ENCODE measurements at places on chromosomes 16 and 17.

DNA sequence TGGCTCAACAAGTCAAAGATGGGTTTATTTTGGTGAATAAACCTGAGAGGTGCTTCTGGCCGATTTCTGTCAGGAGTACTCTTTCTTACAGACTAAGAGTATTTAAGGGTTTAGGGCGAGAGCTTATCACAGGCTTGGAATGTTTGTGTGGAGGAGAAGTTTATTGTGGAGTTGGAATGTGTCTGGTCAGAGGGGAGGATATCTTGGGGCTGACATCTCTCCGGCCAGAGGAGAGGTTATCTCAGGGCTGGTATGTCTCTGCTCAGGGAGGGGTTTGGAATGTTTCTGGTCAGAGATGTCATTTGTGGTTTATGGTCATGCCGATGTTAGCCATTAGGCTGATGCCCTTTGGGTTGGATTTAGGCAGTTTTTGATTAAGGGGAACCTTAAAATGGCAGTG, 236.4 kb upstream of the EEF2KMT start:
- DNase-seq, result no peak

GRCh38 chr17:1711804-1712203, 1.6 kb upstream of the TLCD2 start:
- DNase-seq, result no peak

DNA sequence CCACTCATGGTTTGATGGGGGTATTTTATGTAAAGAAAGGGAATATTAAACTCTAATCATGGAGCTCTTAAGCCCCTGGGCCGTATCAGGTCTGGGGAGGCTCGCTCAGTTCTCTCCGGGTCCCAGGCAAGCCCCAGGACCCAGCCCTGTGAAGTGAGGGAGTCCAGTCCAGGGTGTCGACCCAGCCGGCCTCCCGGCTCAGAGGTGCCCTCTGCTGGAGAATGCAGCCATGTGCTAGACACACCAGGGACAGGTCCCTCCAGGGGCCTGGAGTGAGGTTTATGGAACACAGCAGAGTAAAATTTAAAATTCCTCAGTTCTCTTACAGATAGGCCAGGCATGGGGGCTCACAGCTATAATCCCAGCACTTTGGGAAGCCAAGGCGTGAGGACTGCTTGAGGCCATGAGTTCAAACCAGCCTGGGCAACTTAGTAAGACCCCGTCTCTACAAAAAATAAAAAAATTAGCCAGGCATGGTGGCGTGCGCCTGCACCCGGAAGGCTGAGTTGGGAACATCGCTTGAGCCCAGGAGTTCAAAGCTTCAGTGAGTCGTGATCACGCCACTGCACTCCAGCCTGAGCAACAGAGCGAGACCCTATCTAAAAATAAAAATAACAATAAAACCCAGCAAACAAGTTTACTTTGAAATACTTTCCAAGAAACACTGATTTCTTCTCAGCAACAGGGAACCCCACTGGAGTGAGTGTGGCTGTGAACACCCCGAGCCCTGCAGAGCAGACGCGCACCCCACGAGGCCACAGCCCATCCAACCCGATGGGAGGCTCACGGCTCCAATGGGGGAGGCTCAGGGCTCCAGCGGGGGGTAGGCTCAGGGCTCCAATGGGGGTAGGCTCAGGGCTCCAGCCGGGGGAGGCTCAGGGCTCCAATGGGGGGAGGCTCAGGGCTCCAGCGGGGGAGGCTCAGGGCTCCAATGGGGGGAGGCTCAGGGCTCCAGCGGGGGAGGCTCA, 72.2 kb downstream of the ZNF778 start:
- DNase-seq, result no peak

- no peak for DNase-seq
Measured at GRCh38 chr17:18213666-18214270, 11.7 kb upstream of the LLGL1 start.

- DNase-seq, result no peak
Measured at GRCh38 chr16:18966791-18967190, 16.9 kb upstream of the TMC7 start.
